GM12864 (cell line): ENCODE measurements at places on chromosomes 2 and 18.

DNA sequence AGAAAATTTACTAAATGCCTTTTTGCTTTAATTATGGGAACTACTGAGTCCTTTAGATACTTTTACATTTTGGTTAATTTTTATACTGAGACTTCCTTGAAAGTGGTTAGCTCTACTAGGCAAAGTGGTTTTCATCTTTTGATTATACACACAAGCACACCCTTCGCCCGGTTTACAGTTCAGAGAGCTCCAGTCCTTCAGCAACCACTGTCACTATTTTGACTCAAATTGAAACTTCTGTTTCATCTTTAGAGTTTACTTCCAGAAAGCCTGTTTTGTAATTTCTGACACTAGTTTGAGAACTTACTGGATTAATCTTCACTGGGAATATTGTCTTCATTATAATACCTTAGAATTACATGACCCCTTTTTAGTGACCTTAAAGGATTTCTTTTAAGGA lies 140.3 kb upstream of the FOSL2 start:
- peak; percentile 44 for DNase-seq

DNA sequence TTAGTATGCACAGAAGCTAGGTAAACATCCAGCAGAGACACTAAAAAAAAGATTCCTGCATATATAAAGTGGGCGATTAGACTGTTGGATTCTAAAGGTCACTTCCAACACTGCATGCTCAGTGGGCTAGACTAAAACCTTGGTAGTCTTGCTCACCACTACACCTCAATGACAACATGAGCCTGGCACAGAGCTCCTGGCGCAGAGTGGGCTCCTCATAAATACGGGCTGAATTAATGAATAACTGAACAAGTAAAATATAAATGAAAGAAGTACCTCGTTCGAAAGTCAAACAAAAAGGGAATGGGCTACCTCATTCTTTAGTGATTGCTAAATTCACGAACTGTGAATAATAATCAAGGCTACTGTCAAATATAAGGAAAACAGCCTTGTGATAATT lies 185.3 kb downstream of the STK39 start:
- DNase-seq, result no peak

- no peak for DNase-seq
Measured at GRCh38 chr2:203097735-203098134, 83.1 kb downstream of the NBEAL1 start.

DNA sequence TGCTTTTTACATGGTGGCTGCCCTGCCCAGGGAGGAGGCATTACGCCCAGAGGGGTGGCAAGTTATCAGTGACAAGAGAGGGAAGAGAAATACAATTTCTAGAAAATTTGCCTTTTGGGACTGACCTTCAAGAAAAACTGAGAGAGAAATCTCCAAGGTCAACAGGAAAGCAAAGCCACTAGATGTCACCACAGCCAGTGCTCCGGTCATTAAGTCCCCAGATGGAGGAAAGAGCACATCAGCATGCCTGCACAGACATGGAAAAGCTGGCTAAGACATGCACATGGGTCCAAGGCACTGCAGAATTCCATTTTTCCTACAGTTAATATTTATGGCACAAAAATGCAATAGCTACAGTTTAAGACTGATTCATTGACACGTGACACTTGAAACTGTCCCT lies 21.0 kb downstream of the FHL2 start:
- DNase-seq, result no peak
